ENCODE measurements at places on chromosomes 6 and 20.

- no peak for DNase-seq
Observed at GRCh38 chr6:8900056-8900455, 464.7 kb upstream of the SLC35B3 start.

GRCh38 chr6:34020807-34021553 lies 124.9 kb downstream of the GRM4 start:
- DNase-seq: no peak

DNA sequence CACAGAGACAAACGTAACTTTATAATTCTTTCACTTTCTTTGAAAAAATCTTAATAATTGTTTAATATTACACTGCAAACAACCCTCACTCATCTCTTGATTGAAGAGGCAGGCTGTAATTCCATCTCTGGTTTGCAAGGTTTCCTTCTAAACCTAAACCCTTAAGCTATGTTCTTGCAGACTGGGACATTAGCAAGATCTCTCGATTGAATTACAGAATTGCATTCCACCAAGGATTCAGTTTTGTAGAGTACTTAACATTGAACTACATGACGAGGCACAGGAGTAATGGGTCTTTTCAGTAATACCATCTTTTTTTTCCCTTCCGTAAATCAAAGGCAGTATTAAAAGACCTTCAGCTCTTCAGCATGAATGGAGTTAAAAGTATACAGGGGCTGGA lies 111.6 kb upstream of the EEF1E1 start:
- DNase-seq: no peak

DNA sequence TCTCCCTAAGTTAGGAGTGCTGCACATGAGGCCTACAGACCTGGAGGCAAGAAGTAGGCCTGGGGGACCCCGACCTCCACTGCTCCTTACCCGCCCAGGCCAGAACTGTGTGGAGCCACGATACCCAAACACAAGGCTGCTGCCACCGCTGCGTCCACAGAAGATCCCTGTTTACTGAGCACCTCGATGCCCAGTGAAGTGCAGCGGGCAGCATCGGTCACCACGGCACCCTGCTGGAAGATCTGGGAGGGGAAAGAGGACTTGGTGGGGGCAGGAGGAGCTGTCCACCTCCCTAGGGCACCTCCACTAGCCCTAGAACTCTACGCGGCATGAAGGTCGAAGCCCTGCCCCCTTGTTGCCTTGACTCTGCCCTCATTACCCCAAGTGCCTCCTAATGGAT lies 9.9 kb downstream of the GGT7 start:
- DNase-seq: no peak

- DNase-seq: peak; percentile 5
Observed at GRCh38 chr6:166586424-166587156, at the start of gene RAMACL. RAMACL (minus strand) TSS chr6:166586678; CDS start chr6:166586477, 201 bp downstream.

DNA sequence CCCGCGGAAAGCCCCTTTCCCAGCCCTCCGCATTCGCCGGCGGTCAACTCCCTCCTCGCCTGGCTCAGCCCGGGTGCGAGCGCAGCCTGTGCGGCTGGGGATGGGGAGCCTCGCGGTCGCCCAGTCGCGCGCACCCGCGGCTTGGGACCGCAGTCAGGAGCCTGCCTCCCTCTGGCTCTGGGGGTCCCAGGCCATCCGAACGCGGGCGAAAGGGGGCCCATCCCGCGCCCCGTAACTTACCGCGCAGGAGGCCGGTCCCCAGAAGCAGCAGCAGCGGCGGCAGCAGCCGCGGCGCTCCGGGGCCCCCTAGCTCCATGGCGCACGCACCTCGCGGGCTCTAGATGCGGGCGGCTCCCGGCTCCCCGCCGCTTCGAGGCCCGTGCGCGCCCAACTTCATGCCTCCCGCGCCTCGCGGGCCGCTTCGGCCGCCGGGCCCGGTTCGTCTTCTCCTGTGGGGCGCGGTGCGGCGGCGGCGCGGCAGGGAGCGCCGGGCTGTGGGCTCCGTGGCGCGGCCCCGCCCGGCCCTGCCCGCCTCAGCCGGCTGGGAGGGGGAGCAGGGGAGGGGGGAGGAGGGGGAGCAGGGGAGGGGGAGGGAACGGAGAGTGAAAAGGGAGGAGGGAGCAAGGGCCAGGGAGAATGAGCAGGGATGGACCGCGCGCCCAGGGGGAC lies at the start of gene CHRNA4:
Gene CHRNA4 (minus strand): TSS at position 500 of the 669 bp plus-strand sequence. CDS start 184 bp downstream, at position 316.
- no peak for DNase-seq

DNA sequence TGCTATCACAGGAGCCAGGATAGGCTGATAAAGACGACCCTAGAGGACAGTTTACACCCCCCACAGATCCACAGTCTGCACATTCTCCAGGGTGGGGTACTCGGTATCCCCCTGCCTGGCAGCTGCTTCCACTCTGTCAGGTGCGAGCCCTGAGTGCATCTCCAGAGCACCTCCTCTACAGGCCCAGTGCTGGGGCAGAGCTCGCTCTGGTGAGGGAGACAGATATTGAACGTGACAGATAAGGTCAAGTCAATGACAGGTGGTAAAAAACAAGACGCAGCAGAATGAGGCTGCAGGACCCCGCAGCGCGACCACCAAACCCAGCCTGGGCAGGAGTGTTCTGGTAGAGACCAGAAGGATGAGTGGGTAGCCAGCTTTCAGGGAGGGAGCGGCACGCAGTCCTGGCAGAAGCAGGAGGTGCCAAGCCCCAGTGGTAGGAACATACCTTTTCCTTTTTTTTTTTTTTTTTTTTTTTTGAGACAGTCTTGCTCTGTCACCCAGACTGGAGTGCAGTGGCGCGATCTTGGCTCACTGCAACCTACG lies 12.4 kb upstream of the MYL9 start:
- no peak for DNase-seq

GRCh38 chr6:107103082-107103481 lies 12.2 kb downstream of the BEND3 start:
- DNase-seq: no peak

DNA sequence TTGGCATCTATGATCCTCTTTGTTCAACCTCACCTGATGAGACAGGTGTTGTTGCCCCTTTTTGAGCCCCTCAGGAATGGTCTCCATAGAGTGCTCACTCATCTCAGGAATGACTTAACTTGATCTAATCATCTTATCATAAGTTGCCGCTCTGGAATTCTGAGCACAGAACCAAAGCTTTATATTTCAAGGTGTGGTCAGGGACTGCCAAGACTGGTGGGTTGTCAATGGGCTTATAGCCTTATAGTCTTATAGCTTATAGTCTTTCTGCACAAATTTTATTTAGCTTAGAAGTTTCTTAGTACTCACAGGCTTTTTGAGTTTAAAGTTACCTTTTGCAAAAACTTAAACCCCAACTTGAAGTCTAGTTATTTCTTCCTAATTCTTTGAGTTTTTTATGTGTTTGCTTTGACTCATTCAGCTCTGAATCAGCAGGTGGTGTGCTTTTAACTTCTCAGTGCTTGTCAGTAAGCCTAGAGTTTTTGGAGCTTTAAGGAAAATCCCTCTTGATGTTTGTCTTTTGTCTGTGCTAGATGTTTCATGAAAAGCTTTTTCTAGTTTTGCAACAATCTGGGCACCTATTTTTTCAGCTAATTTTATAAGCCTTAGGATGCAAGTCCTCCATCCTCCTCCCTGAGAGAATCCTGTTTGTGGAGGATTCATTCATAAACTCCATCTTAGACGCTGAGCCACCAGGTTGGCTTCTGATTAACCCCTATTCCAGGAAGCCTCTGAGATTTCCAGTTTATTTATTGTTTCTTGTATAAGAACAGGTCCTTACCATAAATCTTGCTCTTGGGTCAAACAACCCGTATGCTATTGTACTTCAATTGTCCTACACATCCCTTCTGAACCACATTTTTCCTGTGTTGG lies 72.3 kb upstream of the SSTR4 start:
- DNase-seq: no peak

DNA sequence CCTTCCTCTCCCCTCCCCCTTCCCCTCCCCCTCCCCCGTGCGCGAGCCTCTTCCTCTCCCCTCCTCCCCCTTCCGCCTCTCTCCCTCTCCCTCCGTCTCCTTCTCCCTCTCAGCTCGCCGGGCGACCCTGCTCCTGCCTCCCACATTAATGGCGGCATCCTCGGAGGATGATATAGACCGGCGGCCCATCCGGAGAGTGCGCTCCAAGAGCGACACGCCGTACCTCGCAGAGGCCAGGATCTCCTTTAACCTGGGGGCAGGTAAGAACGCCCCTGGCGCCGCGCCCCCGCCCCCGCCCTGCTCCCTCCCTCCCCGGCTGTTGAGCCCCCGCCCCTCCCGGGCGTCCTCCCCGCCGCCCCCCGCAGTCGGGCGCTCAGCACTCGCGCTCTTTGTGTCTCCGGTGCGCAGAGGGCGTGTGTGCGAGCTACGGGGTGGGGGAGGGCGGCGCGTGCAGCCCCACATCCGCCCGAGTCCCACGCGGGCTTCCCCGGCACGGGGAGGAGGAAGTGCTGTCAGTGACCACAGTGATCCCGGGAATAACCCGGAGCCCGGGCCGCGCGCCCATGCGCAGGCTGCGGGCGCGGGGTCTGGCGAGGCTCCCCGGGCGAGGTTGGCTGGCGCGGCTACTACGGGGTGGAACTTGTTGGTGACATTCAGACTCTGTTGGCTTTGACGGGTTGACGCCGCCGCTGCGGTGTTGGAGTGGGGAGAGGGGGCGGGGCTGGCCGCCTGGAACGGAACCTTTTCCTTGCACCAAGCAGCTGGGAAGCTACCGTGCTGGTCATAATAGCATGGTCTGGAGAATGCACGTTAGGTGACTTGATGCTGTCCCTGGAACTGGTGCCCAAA lies 33.2 kb downstream of the PHACTR1 start:
- DNase-seq: no peak

DNA sequence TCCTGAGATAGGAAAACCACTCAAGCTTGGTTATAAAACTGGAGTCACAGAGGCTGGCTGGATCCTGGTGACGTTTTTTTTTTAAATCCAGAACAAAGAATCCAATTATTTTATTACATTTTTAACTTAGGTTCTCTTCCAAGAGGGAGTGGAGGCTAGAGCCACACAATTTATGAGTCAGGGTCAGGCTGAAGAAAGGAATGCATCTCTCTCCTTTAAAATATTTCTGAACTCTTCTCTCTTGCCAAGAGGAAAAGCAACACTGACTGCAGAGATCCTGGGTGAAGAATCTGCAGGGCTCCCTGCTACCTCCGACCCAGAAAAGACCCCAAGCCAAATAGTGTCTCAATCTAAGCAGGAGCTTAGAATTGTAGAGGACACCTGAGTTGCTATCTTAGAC lies 88.5 kb upstream of the SSTR4 start:
- DNase-seq: no peak

DNA sequence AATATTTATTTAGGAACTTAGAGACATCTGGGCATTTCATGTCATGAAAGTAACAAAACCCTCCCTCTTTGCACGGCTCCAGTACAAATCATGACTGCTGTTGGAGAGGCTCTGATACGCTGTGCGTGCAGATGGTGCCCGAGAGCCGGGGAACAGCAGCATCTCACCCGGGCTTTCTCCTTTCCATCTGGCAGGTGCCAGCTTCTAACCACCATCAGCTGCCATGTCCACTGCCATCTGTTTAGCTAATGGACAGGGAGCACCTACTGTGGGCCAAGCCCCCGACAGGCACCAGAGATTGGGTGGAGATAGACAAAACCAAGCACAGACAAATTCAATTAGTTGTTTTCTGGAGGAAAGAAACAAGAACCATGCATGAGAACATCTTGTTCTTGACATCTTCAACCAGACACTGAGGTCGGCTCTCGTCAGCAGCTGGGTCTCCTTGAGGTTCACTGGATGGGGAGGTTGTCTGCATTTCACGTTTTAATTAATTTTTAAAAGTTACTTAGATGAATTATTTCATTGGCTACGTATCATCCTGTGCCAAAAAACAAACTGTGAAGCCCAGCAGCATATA lies 323.7 kb downstream of the THBS2 start:
- DNase-seq: no peak

GRCh38 chr6:45256697-45257695 lies 71.1 kb upstream of the RUNX2 start:
- no peak for DNase-seq

- DNase-seq: peak; percentile 65
Observed at GRCh38 chr6:105459049-105459448, 56.2 kb upstream of the PREP start.

DNA sequence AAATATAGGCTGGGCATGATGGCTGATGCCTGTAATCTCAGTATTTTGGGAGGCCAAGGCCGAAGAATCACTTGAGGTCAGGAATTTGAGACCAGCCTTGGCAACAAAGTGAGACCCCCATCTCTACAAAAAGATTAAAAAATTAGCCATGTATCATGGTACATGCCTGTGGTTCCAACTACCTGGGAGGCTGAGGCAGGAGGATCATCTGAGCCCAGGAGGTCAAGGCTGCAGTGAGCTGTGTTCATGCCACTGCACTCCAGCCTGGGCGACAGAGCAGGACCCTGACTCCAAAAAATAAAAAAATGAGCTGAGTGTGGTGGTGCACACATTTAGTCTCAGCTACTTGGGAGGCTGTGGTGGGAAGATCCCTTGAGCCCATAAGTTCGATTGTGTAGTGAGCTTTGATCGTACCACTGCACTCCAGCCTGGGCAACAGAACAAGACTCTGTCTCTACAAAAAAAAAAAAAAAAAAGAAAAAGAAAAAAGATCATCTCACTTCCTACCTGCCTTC lies 10.1 kb upstream of the GUCA1B start:
- DNase-seq: no peak

DNA sequence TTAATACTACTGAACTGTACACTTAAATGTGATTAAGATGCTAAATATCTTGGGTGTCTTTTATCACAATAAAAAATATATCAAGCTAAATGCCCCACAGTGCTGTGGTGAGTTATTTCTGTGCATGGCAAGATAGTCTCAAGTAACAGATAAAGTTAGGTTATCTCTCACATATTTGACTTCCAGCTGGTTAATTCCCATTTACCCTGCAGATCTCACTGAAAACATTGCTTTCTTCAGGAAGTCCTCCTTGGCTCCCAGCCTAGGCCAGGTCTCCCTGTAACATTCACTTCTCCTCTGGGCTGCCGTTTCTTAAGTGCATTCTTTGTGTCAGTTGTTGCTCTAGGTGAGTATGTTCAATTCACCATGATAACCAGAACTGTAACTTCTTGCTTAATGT lies 59.1 kb downstream of the SLC22A1 start:
- no peak for DNase-seq

DNA sequence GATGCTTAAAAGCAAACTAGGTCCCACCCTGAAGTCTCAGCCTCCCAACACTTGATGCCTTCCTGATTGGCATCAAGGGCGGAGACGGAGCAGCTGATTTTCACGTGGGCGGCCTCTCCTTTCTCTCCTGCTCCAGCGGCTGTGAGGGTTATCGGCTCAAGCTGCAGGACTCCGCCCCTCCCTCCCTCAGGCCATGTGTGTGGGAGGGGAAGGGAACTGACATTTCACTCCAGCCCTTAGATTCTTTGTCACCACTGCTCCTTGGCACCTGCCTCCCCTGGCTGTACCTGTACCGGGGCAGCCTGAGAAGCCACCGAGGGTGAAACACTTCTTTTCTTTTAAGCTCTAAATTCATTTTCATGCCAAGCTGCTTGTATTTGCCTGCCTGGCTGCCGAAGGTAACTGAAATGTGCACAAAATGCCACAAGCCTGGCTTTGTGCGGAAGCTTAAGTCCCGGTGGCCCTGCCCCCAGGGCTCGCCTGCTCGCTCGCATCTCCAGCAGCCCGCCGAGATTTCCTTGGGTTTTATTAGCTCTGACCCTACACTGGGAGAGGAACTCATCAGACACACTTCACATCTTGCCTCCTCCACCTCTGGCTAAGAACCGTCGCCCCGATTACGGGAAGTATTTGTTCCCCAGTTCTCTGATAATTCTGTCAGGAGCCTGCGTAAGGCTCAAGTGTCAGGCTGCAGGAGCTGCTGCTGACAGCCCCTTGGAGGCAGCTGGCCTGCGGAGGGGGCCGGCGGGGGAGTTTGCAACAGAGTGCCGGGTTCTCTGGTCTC lies 9.6 kb upstream of the CPNE5 start:
- no peak for DNase-seq

GRCh38 chr6:3371222-3371949 lies 85.5 kb downstream of the SLC22A23 start:
- no peak for DNase-seq

Measured in NK-92 treated with Interleukin-12 subunit alpha and Interleukin-12 subunit beta, amount 100 ng/mL, for 24 hours (cell line).